ENCODE measurements at places on chromosomes 11 and 22.

- no peak for DNase-seq
These were observed 4.4 kb downstream of the NAGA start for GRCh38 chr22:42066126-42066761.

DNA sequence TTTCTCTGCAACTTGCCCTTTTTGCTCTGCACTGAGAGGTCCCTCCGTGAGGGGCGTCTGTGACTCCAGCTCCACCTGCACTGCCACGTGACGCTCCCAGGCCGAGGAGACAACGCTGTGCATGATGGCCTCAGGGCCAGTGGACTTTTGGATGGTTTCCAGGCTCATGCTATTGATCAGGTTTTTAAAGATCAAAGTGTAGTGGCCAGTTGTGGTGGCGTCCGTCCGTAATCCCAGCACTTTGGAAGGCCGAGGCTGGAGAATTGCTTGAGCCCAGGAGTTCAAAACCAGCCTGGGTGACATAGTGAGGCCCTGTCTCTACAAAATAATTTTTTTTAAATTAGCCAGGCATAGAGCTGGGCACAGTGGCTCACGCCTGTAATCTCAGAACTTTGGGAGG is 16.1 kb downstream of the RPL3 start:
- DNase-seq = no peak

GRCh38 chr11:114017723-114018122 is 41.8 kb upstream of the ZBTB16 start:
- DNase-seq = no peak

- DNase-seq = no peak
These were observed 58.0 kb downstream of the MCM5 start for GRCh38 chr22:35457729-35458546.

GRCh38 chr22:17952273-17952801 is 72.0 kb downstream of the MICAL3 start:
- no peak for DNase-seq

GRCh38 chr11:115430345-115430744 is 73.9 kb downstream of the CADM1 start:
- no peak for DNase-seq

DNA sequence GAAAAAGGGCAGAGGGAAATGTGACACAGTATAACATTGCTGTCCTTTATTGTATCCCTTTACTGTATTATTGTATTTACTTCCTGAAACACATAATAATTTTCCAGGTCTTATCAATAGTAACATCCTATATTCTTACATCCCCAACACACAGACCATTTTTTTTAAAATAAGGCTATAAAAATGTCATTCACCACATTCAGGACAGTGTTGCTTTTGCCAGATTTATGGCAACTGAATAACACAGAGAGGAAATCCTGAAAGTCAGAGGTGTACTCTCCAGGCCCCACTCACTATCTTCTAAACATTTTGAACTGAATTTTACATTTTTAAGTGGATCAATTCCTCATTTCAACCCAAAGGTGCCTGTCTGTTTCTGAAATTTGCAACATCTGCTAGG is 104.8 kb upstream of the MTMR2 start:
- no peak for DNase-seq

DNA sequence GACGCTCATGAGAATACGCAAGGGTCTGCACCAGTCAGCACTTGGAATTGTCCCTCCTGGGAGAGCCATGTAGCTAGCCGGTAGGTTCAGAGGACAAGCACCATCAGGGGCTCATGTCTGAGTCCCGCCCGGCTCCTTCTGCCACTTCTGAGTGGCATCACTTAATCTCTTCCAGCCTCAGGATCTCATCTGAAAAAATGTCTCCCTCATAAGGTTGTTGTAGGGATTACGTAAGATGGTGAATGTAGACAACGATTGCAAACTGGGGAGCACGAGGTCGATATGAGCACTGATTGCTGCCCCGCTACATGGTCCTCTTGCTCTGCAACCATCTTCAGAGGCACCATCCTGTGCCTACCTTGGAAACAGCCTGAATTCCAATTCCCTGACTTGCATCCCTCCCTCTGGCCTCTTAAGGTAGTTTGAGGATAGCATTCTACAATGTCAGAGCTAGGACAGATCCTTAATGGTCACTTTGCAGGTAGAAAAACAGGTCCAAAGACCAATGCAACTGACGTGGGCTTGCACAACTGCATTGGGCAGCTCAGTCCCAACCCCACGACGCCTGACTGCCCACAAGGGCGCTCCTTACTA is 115.8 kb upstream of the TMEM45B start:
- DNase-seq = no peak

- DNase-seq = no peak
These were observed 3.6 kb downstream of the MMP1 start for GRCh38 chr11:102794382-102794781.

- no peak for DNase-seq
These were observed 49.2 kb downstream of the CNTN5 start for GRCh38 chr11:99069856-99070444.

DNA sequence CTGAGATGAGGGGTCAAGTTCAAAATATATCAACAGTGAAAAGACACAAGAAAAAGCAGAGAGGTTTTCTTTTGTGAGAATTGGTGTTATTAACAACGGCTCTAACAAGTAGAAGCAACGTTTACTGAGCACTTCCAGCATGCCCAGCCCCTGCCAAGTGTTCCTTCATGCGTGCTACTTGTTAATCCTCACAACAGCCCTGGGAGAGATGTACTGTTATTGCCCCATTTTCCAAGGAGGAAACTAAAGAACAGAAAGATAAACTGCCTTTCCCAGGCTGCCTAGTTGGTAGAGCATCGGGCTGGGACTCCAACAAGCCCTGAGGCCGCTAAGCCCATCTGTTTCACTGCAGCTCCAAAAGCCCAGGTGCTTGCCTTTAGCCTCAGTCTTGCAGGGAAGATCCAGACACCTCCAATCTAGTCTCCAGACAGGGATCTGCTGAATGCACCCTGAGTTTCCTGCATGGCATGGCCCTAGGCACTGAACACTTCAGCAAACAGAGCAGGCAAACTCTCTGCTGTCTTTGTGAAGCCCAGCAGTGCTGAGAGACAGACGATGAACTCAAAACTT is 25.5 kb downstream of the SPATA19 start:
- no peak for DNase-seq

- no peak for DNase-seq
These were observed 563.0 kb downstream of the SOX6 start for GRCh38 chr11:15793043-15793996.

- peak; percentile 90 for DNase-seq
These were observed 19.7 kb upstream of the APOL3 start for GRCh38 chr22:36180038-36180880.

DNA sequence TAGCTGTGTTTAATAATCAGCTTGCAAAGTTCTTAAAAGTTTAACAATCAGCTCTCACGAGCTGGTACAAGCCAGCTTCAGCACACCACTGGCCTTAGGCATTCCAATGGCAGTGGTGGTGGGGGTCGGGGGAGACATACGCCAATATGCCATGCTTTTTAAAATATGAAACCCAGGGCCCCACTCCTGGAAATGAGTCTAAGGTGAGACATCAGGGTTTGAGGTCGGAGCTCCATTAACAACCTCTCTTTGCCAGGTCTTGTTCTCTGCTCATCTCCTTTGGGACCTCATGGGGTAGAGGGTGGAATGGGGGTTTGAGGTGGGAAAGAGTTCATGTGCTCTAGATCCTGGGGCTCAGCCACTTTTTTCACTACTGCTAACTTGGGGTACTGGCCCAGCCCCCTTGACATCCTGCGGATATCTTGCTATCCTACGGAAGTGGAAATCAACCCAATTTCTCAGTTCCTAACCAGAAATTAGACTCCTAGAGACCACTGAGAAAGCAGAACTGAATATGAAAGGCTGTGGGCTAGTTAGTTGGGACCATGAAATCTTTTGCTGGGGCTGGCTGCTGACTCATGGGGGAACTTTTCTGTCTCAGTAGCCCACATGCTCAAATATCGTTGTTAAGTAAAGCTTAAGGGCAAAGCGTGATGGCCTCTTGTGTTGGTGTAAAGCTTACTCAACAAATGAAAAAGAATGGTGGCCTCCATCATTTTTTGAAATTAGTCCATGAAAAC is 90.1 kb downstream of the PDHX start:
- no peak for DNase-seq

GRCh38 chr11:61747192-61747966 is 5.1 kb upstream of the MYRF start:
- DNase-seq = peak; percentile 12

GRCh38 chr11:68340003-68340767 is 27.8 kb downstream of the LRP5 start:
- no peak for DNase-seq

DNA sequence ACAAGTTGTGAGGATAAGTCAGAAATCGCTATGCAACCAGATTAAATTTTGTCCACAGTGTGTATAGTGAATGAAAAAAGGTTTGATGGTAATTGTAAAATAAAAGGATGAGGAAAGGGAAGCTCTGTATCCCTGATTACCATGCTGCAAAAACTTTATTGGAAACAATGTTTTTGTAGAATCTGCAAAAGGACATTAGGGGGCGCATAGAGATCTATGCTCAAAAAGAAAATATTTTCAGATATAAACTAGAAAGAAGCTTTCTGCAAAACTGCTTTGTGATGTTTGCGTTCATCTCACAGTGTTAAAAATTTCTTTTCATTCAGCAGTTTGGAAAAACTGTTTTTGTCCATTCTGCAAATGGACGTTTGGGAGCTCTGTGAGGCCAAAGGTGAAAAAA is 390.5 kb downstream of the OR4C45 start:
- no peak for DNase-seq

- no peak for DNase-seq
These were observed 284.7 kb upstream of the ANO5 start for GRCh38 chr11:21908211-21908610.

- no peak for DNase-seq
These were observed 8.2 kb downstream of the ALX4 start for GRCh38 chr11:44301564-44302271.

DNA sequence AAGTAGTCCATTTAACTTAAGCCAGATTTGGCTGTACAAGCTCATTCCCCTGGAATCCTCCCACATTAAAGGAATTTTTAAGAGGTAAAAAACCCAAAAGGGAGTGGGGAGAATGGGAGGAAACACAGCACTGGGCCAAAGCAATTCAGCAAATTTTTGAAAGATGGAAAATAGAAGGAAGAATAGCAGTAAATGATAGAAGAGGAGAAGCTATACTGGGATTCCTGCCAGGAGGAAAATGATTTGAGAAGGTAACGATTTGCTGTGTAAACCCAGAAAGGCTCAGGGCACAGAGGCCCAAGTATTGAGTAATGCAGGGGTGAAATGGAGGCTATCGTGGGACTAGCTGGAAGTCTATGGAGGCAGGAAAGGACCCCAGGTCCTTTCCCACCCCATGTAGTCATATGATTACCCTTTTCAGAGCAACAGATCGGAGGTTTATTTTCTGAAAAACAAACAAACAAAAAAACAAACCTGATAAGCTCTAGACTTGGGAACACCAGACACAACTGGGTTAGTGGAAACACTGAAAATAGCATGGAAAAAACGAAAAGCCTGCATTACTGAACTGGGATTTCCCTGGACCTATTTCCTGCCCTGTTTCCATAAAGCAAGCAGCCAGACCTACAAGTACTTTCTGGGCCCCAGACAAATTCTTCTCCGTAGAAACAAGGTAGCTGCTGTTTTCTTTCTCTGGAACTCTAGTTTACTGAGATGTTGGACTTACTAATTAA is 140.0 kb downstream of the SWAP70 start:
- no peak for DNase-seq

DNA sequence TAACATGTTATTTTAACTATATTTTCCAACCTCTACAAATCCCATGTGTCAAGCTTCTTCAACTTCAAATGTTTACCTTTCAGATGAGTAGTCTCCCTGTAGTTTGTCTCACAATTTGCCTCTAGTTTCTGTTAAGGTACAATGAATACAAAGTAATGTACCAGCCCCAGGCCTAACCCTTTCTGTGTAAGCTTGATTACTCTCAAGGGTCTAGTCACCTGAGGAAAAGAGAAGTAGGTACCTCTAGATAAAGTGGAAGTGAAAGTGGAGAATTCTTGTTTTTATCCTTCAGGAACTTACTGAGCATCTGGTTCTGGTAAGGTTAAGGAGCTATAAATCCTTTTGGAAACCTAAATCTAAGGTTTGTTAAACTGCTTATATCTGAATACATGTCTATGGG is at the start of gene OR51A7:
OR51A7 (plus strand) TSS at position 300 of the 400 bp plus-strand sequence. CDS start 3,587 bp downstream, outside the sequence.
- DNase-seq = no peak

- DNase-seq = no peak
These were observed 39.6 kb downstream of the BTBD10 start for GRCh38 chr11:13423372-13423771.

DNA sequence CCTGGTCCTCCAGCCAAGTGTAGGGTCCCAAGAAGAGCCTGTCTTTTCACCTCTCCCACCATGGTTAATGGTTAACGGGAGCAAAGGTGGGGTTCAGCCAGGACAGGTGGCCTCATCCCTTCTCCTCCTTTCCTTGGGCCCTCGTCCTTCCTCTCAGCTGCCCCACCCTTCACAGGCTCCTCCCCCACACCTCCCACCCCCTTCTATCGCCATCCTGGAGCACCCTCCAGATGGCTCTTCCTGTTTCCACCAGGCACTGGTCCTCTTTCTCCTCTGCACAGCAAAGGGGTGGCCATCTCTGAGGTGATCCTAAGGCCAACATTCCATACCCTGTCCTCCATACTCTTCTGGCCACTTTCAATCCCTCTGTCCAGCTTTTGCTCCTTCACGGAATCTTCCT is 48.9 kb downstream of the SLC22A12 start:
- DNase-seq = no peak

DNA sequence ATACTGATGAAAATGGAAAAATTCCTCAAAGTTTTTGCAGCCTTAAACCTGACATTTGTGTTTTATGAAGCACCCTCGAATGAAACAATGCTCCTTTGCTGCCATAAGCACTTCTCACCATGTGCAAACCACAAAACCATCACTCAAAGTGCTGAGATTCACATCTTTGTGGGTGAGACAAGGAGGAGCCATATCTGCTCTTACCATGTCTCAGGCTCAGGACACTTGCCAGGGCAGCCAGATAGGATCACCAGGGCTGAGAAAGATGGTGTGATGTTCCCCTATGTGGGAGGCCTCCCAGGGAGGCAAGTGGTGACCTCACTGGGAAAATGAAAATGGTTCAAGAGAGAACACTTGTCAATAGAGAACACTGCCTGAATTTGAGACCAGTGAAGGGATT is 120.4 kb downstream of the CCDC34 start:
- no peak for DNase-seq

- no peak for DNase-seq
These were observed 509.0 kb downstream of the DLG2 start for GRCh38 chr11:85118151-85118550.

DNA sequence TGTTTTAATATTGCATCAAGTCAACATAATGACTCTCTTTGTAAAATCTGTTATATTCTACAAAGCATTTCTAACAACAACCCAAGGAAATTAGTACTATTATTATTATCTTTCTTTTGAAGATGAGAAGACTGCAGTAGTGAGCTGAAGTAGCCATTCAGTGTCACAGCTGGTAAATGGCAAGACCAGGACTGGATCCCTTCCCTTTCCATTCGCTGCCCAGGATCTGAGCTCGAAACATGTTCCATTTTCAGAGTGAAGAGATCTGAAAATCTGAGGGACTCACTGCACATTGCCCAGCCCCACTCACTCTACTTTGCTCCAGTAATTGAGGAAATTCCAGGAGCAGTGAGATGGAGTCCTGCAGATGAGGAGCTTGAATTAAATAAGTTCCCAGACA is 240.0 kb upstream of the BLID start:
- no peak for DNase-seq
